Stimulated activated CD4-positive, alpha-beta T cell treated with anti-CD3 and anti-CD28 coated beads, Interleukin-1b, Interleukin-23, amount 100 ng/mL, for 1 hour (primary cell): ENCODE measurements at places on chromosomes 1 and 21.

DNA sequence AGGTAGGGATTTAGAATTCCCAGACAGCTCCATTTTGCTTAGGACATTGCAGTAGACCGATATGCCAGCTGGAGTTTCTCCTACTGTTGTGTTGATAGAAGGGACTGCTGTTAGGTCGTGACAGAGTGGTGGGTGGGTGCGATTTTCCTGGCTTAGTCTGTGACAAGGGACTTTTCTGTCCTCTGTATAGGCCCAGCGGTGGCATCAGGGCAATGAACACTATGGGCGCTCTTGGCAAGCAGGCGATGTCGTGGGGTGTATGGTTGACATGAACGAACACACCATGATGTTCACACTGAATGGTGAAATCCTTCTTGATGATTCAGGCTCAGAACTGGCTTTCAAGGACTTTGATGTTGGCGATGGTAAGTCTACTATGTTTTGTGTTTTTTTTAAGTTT lies 321.8 kb downstream of the ZP4 start:
- no peak for DNase-seq

GRCh38 chr1:159005676-159006075 lies 4.0 kb upstream of the IFI16 start:
- no peak for DNase-seq

GRCh38 chr1:56688522-56689026 lies 43.5 kb downstream of the PRKAA2 start:
- DNase-seq, result no peak

GRCh38 chr21:21101911-21102310 lies 103.7 kb downstream of the NCAM2 start:
- no peak for DNase-seq

GRCh38 chr1:221736714-221737113 lies 5.2 kb downstream of the DUSP10 start:
- no peak for DNase-seq

DNA sequence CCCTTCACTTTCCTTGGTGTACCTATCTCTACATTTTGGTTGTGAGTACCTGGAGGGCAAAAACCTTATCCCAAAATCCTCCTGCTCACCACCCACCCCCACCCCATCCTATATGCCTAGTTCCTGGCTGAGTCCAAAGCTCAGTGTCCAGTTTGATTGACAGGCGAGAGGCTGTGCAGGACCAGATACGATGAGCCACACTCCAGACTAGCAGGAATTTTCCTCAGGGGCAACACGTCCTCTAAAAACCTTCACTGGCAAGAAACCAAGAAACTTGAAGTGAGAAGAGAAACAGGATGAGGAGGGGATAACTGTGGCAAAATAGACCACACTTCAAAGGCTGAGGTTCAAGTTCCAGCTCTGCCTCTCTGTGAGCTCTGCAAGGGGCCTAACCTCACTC lies 1.1 kb upstream of the SLAMF8 start:
- no peak for DNase-seq
